Tibial artery (tissue), 4 donors: ENCODE measurements at places on chromosomes 12 and 14.

- DNase-seq, result no peak
Observed at GRCh38 chr14:22648506-22648905, 4.4 kb upstream of the OR6J1 start.

- no peak for DNase-seq
Observed at GRCh38 chr12:86407620-86408208, 151.5 kb upstream of the MGAT4C start.

DNA sequence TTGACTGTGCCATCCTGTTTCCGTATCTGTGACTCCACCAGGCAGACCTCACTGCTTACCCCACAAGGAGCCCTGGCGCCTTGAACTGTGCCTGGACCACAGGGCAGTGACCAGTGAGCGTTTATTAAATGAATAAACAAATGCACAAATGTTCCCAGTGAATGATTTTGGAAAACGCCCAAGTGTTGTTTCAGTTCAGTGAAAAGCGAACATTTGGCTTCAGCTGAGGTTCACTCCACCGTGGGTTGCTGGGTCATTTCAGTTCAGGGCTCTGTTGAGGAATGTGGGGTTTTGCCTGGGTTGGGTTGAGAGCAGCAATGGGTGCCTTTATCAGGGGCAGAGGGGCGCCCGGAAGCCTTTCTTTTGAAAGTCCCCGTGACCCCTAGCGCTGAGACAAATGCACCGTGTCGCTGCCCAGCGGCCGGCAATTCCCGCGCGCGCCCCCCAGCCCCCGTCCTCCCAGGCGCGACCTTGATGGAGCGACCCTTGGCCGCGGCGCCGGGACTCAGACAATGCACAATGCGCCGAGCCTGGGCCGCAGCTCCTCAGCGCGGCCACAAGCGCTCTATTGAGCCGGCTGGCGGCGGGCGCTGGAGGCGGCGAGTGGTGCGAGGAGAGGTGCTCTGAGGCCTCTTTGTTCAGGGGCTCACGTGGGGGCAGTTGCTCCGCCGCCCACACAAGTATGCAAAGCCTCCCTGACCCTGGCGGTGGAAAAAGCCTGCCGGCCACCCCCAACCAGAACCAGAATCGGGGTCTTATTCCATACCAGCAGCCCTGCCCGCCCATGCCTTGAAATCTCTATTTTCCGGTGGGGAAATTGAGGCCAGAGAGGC is 40.5 kb upstream of the CLMN start:
- DNase-seq, result no peak

GRCh38 chr14:96494331-96494730 is 7.9 kb upstream of the PAPOLA start:
- DNase-seq, result no peak

- DNase-seq, result no peak
Observed at GRCh38 chr14:71190770-71191374, 283.6 kb downstream of the PCNX1 start.
